GDM1 (cell line): ENCODE measurements at places on chromosomes 4 and X.

- DNase-seq: no peak
Observed at GRCh38 chrX:154401918-154402621, 3.9 kb downstream of the RPL10 start.

GRCh38 chr4:16026160-16026761 is 57.6 kb downstream of the PROM1 start:
- DNase-seq: peak; percentile 40

- no peak for DNase-seq
Observed at GRCh38 chrX:17187136-17187756, 187.8 kb upstream of the NHS start.

DNA sequence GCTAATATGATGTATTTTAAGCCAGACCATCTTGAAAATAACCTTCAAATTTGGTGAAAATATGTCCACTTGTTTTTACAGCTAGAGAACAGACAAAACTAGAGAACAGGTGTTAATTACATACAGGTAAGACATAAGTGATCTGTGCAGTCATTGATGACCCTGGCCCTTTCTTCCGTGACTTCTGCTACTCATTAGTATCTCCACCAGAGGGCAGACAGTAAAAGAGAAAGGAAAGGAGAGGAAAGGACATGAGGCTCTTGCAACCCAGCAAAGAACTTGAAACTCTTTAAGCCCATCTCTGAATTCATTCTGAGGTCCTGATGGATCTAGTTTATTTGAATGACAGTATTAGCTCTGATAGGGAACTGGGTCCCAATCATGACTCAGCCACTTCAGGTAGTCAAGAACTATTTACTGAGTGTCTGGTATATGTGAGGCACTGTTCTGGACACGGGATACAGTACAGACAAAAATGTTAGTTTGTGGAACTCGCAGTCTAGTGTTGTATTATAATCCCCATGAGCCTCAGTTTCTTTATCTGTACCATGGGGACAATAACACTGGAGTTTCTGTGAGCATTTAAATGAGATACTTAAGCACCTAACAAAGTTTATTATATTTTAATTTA is 121.0 kb upstream of the TEX13D start:
- DNase-seq: peak; percentile 44
